NCI-H2081 (cell line): ENCODE measurements at places on chromosomes 7 and 10.

DNA sequence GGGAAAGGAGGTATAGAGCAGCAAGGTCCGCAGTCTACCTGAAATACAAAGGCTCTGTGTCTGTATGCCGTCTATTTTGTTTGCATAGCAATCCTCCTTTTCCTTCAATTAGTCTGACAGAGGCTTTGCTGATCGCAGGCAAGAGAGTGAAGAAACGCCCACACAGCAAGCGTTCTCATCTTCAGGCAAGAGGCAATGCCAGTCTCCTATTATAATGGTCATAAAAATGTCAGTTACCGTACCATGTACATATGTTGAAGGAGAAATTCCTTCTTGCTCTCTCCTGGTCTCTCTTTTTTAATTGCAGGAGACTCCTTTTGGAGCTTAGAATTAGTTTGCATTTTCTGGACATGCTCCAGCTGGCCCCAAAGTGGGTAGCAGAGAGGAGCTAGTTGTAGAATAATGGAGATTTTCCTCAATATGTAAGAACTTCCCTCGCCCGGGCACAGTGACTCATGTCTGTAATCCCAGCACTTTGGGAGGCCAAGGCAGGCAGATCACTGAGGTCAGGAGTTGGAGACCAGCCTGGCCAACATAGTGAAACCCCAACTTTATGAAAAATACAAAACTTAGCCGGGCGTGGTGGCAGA lies 139.5 kb downstream of the PFKFB3 start:
- no peak for DNase-seq

DNA sequence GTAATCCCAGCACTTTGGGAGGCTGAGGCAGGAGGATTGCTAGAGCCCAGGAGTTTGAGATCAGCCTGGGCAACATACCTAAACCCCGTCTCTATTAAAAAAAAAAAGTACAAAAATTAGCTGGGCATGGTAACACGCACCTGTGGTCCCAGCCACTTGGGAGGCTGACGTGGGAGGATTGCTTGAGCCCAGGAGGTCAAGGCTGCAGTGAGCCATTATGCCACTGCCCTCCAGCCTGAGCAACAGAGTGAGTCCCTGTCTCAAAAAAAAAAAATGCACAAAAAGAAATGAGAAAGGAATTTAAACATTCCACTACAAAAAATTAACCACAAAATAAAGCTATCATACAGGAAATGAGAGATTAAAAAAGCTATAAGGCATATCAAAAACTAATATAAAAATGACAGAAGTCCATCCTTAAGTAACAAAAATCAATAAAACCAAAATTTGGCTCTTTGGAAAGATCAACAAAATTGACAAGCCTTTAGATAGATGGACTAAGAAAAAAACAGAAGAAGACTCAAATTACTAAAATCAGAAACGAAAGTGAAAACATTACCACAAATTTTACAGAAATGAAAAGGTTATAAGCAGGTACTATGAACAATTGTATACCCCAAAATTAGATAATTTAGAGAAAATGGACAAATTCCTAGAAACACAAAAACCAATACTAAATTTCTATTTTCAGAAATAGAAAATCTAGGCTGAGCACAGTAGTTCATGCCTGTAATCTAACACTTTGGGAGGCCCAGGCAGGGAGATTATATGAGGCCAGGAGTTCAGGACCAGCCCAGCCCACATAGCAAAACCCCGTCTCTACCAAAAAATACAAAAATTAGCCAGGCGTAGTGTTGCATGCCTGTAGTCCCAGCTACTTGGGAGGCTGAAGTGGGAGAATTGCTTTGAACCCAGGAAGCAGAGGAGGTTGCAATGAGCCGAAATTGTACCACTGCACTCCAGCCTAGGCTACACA lies 42.4 kb upstream of the NANOS1 start:
- no peak for DNase-seq

GRCh38 chr7:127957886-127958285 lies 73.4 kb downstream of the LRRC4 start:
- no peak for DNase-seq

- DNase-seq = no peak
Measured at GRCh38 chr7:149238051-149238450, 1.4 kb upstream of the ZNF212 start.

- no peak for DNase-seq
Measured at GRCh38 chr10:48213047-48213446, 61.4 kb downstream of the FRMPD2 start.

- no peak for DNase-seq
Measured at GRCh38 chr10:97915346-97916131, 65.9 kb downstream of the GOLGA7B start.
